ENCODE measurements at places on chromosomes 4 and X. TPM values are rescaled to one million over a fixed set of nuclear protein-coding genes. Genes with fewer than 3 reads are reported as not detected.

Gene GRIA3
- total RNA-seq: not detected

DNA sequence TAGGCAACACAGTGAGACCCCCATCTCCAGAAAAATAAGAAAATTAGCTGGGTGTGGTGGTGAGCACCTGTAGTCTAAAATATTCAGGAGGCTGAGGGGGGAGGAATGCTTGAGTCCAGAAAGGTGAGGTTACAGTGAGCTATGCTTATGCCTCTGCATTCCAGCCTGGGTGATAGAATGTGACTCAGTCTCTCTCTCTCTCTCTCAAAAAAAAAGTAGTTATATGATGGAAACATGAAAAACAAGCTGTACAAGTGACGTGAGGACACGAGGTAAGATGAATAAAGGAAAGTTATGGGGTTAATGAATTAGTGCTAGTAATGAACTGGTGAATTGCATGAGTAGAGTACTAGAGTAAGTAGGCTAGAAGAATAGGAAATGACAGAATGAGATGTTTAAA is 21.8 kb upstream of the CAMK2D start:
- DNase-seq: no peak

- no peak for DNase-seq
Observed at GRCh38 chrX:137366018-137366633, 199.8 kb upstream of the ZIC3 start.

Gene NUP62CL
- total RNA-seq: not detected

GRCh38 chr4:116925900-116926457 is 159.4 kb downstream of the TRAM1L1 start:
- DNase-seq: no peak

DNA sequence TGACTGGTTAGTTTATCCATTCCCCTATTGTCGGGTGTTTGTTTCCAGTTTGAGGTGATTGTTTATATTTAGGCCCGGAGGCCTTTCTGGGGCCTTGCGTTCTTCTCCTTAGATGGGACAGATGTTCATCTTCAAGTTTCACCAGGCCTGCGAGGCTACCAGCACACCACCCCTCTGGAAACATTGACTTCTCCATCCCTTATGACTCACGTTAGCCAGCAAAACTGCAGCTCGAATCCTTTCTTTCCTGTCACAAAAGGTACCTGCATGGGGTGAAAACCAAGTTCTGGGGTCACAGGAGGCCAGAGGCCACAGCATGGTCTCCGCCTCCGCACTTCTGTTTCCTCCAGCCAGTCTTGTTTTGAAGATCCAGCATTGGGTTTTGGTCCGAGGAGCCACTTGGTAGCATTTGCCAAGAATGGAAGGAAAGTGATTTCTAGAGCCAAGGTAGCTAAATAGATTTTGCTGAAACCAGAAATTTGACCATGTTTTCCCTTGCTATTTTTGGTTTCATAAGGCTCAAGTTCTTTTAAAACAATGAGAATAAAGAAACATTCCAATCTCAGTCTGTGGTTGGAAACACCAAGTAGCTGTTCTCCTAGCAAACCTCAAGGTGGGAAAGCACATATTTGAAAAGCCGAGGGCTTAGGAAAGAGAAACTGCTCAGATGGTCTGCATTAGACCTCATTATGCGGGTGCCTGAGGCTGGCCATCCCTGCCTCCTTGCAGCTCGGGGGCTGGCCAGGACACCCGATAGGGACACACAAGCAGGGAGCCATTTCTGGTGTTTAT is 5.6 kb downstream of the NYX start:
- DNase-seq: no peak

DNA sequence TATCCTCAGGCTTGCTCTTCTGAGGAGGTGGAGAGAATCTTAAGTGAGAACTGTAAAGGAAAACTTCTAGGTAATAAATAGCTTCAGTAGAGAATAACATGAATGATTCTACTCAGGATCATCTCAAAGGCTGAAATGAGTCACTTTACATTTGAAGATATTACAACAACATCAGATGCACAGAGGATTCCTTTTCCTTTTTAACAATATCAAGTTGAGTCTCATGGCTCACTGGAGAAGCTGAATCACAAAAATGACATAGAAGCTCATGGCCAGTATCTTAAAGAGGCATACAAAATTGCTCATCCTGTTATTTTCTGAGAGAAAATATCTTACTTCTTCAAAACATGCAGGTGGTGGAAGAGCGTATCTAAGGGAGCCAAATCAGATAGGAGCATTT is 72.5 kb upstream of the EMCN start:
- no peak for DNase-seq

DNA sequence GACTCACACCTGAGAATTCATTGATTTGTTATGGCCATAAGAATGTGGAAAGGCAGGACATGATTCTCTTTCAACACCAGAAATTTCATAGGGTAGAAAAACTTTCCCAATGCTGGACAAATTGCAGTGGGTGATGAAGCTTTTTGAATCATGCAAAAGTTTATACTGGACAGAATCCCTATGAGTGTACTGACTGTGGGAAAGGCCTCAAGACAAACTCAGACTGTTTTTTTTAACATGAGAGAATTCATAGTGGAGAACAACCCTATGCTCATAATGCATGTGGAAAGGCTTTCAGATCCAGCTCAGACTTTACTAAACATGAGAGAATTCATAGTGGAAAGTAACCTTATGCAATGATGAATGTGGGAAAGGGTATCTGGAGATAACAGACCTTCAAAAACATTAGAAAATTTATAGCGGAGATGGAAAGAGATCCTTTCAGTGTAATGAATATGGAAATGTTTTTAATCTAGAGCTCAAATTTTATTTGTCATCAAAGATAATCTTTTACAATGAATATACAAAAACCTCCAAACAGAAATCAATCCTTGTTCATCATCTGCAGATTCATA is 36.2 kb upstream of the MAGED1 start:
- DNase-seq: no peak

GRCh38 chr4:169062897-169063244 is 52.8 kb upstream of the CBR4 start:
- no peak for DNase-seq

Gene GAGE13
- total RNA-seq: not detected

- DNase-seq: no peak
Observed at GRCh38 chrX:70079297-70079696, 17.0 kb downstream of the OTUD6A start.

GRCh38 chr4:188942606-188943005 is 803.4 kb downstream of the TRIML1 start:
- no peak for DNase-seq

DNA sequence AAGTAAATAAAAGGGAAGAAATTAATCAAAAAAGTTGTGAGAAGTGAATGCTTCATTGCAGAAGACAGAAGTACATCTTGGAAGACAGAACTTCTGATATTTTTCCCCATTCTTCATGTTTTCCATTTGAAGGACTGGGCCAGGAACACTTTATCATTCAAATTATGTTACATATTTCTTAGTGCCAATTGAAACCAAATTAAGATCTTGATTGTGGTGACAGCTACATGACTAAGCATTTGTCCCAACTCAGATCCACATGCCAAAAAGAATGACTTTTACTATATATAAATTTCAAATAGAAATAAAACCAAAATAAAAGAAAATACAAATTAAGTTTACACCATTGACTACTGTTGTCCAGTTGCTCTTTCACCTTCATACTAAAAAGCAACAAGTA is 14.0 kb upstream of the FGF5 start:
- DNase-seq: no peak

DNA sequence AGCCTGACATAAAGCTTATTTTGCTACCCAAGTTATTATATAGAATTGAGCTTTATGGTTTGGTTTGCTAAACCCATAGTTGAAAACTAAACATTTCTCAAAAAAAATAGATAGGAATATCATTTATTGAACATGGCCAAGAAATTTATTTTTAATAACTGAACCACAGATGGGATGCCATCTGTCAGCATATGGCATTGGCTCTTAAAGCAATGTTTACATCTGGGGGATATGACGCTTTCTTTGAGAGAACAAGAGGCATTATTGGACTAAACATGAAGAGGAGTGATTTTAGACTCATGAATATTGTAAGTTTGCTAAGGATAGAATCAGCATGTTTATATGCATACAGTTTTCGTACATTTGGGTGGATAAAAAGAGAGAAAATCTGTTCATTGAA is 132.6 kb upstream of the SLIT2 start:
- DNase-seq: no peak

Gene SLC38A5
- total RNA-seq: 0.79 TPM

Gene TSPAN7
- not detected for total RNA-seq

DNA sequence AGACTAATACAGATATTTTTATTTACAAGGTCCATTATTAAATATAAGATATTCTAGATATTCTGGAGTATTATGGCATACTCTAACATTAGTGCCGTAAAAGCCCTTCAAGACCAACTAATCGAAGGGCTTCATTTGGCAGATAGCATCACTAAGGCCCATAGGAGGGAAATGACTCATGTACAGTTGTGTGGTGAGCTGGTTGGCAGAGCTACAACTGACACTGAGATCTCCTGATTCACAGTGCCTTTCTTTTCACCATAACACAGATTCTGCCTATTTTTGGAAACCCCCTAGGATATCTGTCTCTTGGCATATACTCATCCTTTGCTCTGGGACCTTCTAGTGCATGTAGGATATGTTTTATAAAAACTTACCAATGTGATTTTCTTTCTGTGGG is 201.7 kb upstream of the AFF2 start:
- peak; percentile 49 for DNase-seq

Gene CYLC1
- not detected for total RNA-seq

- no peak for DNase-seq
Observed at GRCh38 chrX:1646009-1646408, 31.1 kb downstream of the ASMT start.

- DNase-seq: no peak
Observed at GRCh38 chr4:41221850-41222645, 7.7 kb upstream of the APBB2 start.

Gene MAGEE2
- total RNA-seq: not detected

Gene FOXR2
- total RNA-seq: not detected

DNA sequence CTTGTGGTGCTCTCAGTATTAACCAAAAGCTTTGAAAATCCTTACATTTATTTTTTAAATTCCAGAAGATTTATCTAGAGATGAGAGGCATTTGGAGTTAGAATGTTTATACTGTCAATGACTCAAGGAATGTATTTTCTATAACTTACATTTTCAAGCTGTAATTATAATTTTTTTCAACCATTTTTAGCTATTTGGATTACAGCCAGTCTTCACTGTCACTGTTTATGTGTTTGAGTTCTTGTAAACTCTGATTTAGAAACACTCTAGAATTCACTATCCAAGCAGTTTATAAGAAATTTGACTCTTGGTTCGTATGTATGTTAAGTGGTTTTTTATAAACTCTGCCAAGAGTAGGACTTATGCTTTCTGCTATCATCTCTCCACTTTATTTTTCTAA is 36.7 kb upstream of the GUCY1A1 start:
- DNase-seq: no peak

DNA sequence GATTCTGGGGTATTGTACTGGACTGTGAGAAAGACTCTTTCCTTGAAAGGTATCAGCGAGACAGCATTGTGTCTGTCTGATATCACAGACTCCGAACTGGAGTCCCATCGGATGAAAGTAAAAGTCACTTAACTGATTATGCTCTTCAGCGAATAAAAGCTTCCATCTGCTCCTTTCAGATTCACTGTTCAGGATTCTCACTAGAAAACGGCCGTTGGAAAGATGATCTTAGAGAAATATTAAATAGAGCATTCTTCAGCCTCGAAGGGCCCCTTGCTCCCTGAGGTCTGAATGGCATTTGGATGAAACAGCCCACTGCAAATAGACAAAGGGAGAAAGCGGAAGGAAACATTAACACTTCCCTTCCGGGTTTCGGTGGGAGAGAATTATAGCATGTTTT is 416.2 kb upstream of the PRKX start:
- no peak for DNase-seq

GRCh38 chrX:123223409-123223808 is 39.3 kb downstream of the GRIA3 start:
- no peak for DNase-seq
